ENCODE measurements at places on chromosomes 2 and 18.

GRCh38 chr2:95389245-95390119 lies 13.0 kb upstream of the FAHD2A start:
- no peak for DNase-seq

- DNase-seq = no peak
Measured at GRCh38 chr2:150355440-150355839, 132.0 kb downstream of the RND3 start.

DNA sequence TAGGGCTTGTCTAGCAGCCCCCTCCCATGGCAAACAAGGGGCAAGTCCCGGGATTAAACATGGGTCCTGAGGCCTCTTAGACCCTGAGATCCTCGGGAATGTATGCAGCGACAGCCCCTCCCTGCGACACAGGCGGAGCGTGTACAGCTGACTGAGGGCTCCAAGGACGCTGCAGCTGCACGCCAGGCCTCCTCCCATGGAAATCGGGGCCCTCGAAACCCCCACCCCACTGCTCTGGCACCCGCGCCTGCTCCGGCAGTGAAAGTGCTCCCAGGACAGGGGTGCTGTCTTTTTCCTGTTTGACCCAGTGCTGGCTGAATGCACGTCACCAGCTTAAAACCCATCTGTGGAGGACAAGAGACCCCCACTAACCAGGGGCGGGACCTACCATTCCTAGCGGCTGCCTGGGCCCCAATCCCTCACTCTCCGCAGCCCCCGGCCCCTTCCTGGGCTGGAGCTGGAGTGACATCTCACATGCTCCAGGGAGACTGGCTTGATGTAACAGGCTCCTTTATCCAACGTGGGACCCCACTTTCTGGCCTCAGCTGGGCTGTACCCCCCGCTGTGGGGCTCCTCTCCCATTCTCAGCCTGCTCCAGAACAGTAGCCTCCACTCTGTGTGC lies 247.7 kb downstream of the TWIST2 start:
- no peak for DNase-seq

GRCh38 chr18:59810735-59811520 lies 88.9 kb upstream of the PMAIP1 start:
- no peak for DNase-seq

DNA sequence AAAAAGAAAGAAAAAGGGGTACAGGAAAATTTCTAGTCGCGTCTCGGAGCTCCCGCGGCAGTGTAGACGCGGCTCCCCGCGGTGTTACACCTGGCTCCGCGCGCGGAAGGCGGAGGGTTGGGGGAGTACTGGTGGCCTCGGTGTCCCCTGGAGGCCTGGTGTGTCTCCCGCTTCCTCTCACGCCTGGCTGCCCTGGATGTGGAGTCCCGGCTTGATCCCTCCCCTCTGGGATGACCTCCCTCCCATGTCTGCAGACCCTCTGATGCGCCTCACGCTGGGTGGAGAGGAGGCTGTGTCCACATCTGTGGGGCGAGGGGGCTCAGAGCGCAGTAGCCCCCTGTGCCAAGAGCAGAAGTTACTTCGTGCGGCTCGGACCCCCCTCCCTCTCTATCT lies 1.2 kb downstream of the KIF5C start:
- no peak for DNase-seq

DNA sequence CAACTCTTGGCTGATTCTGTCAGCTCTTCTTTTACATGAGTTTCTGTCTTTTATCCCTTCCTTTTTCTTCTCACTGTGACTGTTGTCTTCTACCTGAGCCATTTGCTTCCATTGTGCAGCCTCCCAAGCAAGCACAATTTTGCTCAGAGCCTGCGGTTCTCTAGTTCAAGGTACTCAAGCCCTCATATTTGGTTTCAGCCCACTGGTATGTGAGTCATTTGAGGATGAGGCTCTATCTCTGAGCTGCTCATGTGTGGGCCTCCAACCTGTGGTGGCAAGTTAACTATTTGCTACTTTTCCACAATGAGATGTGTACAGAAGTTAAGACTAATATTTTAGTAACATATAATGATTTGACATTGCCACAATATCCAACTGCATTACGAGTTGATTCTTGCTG lies 183.0 kb downstream of the PHLPP1 start:
- DNase-seq = no peak

Data from lower lobe of right lung (tissue), 2 donors.